ENCODE measurements at places on chromosomes 2 and 18.

DNA sequence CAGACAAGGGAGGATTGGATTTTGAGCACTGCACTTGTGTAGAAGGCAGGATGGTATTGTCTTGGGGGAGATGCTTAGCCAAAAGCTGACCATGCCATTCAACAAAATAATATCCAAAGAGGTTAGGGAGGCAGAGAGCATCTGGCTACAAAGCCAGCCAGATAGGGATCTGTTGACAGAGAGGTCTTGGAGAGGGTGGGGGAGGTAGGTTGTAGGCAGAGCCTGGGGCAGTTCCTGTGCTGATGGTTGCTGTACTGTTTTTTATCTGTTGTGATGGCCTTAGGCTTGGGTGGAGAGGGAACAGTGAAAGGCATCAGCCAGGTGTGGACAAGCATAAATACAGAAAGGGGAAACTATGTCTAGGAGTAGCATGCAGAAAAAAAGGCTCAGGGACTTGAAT, 100.9 kb downstream of the AQP4 start:
- DNase-seq: no peak

- DNase-seq: no peak
Observed at GRCh38 chr18:39259736-39260135, 1694.1 kb upstream of the CELF4 start.

DNA sequence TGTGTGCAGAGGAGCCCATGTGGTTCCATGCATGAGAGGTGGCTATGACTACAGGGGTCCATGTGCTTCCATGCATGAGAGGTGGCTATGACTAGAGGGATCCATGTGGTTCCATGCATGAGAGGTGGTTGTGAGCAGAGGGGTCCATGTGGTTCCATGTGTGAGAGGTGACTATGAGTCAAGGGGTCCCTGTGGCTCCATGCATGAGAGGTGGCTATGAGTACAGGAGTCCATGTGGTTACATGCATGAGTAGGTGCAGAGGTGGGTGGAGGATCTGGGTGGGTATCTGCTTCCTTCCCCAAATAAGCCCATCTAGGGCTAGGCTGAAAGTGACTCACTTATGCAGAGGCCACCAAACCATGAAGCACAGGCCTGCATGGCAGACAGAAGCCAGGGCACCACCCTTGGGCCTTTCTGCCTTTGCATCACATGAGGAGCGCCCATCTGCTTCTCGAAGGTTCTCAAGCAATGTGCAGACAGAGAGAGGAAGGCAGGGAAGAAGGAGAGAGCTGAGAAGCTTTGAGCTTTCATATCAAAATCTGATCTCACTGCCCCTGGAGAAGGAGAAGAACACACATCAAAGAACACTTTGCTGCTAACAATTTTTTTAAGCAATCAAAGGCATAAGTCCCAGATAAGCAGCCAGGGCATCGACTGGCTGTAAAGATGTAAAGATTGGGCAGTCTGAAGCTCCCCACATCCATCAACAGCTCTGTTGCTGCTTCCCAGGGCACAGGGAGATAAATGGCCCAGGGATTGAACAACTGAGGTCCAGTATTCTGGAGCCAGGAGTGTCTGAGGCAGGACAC, 137.6 kb downstream of the TNS1 start:
- no peak for DNase-seq

GRCh38 chr2:75606761-75607399, 39.7 kb upstream of the MRPL19 start:
- DNase-seq: no peak

Data from CD4-positive, alpha-beta T cell treated with Interleukin-6 for 4 hours (primary cell).